ENCODE measurements at places on chromosomes 1 and 21.

GRCh38 chr1:40783001-40783905 lies at the start of gene KCNQ4:
KCNQ4 (plus strand) TSS chr1:40783787; CDS start chr1:40784094, 307 bp downstream.
- peak; percentile 84 for DNase-seq

- no peak for DNase-seq
Measured at GRCh38 chr1:152983234-152983633, 647 bp upstream of the SPRR1A start.

DNA sequence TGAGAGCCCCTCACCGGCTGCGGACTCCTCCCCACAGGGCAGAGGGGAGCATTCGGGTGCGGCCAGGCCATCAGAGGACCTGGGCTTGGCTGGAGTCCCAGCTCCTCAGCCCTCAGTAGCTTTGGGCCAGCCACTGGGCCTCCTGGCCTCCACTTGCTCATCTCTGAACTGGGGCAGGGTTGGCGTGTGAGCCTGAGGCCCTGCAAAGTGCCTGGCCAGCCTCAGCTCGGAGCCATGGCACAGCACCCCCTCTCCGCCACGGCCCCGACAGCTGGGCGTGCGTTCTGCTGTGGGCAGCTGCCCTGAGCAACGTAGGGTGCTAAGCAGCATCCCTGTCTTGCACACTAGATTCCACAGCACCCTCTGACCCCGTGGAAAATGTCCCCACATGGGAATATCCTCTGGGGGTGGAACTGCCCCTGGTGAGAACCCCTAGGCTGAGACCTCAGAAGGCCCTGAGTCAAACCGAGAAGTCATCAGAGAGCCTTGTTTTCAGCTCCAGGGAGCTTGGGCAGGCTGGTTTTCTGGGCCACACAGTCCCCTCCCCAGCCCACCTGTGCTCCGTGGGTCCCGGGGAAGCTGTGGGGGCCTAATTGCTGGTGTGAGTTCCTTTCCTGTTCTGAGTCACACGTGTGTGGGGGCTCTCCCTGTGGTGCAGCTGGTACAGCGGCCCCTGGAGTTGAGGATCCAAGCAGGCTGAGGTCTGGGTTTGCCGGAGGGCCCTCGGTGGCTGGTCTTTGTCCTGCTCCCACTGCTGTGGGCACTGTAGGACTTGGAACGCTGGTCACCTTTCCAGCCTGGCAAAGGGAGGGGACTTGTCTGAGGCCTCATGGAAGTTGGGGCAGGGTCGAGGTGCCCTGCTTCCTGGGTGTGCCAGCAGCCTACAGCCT lies 24.5 kb downstream of the TP73 start:
- no peak for DNase-seq

DNA sequence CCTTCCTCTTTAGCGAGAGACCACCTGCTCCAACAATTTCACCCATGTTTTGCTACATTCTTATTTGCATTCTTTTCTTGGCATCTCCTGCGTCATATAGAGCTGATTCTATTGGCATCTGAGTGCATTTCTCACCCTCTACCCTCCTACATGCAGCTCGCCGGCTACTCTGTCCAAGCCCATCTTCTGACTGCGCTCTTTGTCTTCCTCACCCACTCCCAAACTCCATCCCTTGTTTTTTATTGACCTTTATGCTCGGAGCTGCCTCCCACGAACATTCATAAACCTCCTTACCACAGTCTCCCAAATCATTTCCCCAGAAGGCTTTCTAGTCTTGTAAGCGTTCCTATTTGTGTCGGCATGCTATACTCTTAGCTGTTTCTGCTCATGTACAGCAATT lies 33.6 kb upstream of the FMN2 start:
- DNase-seq, result no peak

DNA sequence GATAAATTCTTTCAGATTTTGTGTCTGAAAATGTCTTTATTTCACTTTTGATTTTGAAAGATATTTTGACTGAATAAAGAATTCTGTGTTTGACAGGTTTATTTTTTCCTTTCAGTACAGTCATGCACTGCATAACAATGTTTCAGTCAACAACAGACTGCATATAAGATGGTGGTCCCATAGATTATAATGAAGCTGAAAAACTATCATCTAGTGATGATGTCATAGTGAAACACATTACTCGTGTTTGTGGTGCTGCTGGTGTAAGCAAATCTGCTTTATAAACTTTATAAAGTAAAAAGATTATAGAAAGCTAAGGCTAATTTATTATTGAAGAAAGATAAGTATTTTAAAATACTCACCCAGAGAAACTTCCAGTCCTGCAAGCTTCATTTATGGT lies 65.3 kb upstream of the PRRX1 start:
- no peak for DNase-seq

- DNase-seq, result no peak
Measured at GRCh38 chr21:39840373-39841097, 26.7 kb upstream of the PCP4 start.

DNA sequence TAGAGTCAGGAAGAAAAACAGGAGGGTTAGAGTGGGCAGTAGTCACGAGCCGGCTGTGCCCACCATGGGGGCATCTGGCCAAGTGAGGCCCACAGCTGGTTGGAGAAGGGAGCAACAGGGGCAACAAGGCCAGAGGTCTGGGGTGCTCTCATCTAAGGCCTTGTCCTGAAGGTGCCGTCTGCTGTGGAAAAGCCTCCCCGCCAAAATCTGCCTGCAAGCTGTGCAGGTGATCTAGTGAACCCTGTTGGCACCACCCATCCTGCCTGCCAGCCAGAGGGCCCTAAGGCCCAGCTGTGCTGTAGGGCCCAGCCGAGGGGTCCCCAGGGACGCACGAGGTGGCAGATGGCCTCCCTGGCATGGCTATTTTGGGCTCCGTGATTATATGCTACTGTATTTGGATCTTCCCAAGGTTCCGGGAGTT lies 51.3 kb downstream of the LGR6 start:
- no peak for DNase-seq

DNA sequence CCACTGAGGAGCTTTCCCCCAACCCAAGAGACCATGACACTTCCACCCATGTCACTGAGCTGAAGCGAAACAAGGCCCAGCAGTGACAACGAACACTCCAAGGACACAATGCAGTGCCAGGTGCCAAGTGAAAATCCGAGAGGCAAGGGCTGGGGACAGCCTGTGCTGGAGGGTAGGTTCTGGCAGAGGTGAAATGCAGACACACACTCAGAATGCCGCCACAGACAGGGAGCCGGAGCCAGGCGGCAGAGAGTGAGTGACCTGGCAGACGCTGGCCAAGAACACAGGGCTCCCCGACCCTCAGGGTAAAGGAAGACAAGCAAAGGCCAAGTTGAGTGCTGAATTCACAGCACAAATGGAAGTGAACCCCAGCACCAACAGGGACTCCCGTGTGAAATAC lies 78.9 kb downstream of the CD46 start:
- no peak for DNase-seq

GRCh38 chr1:23044035-23044434 lies 24.8 kb downstream of the KDM1A start:
- no peak for DNase-seq

DNA sequence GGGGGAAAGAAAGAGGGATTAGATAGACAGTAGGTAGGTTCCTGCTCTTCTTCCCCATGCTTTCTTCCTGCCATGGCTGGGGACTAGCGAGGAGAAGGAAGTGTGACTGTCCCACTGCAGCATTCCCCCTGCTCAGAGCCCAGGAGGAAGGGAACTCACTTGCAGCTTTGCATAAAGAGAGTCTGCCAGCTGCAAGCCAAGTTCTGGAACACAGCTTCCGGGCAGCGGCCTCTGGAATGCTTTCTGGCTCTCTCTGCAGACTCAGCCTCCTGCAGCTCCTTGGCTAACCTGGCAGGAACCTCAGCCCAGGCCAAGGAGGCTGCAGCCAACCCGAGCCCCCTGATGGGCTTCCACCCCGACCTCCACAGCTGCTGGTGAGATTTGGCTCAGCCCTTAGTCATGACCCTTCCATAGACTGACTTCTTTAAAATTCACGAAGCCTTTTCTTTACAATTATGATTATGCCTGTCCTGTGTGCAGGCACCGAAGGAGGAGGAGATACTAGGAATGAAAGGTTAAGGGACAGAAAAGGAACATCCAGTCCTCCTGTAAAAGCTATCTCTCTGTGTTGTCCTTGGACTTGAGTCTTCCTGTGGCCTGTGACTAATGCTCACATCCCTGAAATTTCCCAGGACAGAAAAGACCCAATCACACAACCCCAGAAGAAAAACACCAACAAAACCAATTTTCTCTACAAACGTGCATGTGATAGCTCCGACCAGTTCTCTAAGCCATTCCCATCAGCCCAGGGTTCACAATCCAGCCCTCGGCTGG lies 108.2 kb upstream of the OLIG2 start:
- no peak for DNase-seq

Measured in iPS-NIHi11 (cell line).